Caki2 (cell line): ENCODE measurements at places on chromosomes 11 and 22.
A peak's percentile ranks its signal among the peaks of the same experiment; 100 is the strongest.

- no peak for DNase-seq
Observed at GRCh38 chr11:76788661-76789442, 5.7 kb downstream of the TSKU start.

DNA sequence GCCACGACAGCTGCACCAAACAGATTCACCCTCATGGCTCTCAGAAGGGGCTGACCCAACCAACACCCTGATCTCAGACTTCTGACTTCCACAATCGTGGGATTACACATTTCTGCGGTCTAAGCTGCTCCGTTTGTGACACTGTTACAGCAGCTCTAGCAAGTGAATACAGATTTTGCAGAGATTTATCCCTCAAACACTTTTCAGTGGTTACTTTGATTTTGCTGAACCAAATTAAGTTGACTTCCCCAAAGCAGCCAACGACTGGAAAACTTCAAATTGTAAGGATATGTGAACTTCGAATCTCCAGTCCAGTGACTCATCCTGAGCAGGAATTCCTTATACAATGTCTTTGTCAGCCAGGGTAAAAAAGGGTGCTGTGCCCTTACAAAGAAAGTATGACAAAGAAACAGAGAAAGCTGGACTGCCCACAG, 14.8 kb upstream of the INCENP start:
- DNase-seq, result no peak

GRCh38 chr11:113778111-113778910, 1.3 kb upstream of the CLDN25 start:
- peak; percentile 44 for DNase-seq

GRCh38 chr11:116215471-116216113, 557.2 kb downstream of the BUD13 start:
- DNase-seq, result no peak

- peak; percentile 49 for DNase-seq
Observed at GRCh38 chr11:63023841-63024648, 8.4 kb upstream of the SLC22A8 start.

DNA sequence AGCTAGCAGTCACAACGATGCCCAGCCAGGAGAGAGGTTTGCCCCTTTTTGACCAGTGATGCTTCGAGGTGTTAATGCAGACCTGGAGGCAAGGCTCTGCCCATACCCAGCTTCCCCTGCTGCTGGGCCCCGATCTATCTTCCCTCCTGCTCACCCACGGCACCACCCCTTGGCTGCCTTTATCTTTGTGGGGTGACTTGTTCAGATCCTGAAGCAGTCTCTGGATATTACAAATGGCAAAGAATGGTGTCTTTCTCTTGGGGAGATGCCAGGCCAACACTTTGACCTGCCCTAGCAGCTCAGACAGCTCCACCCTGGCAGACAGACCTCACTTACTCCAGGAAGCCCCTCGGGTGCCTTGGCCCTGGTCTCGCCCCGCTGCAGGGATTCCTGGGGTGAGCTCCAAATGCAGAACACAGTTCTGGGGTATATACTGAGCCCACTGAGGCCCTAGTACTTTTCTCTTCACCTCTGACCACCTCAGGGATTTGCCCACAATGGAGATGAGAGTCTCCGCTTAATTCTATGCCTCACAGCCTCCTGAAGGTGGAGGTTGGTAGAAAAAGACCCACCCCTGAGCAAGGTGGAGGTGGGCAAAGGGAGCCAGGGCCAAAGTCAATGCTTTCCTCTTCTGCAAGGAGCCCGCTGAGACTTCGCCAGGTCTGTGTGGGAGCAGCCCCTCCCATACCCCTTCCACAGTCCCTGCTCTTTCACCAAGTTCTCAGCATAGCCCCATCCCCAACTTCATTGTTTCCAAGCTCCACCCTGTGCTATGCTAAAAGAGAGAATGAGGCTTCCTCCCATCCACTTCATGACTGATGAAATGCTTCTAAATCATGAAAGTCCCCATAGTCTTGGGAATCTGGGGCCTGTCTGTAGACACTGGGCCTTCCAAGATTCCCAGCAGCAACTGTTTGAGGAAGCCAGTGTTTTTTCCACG, 11.1 kb upstream of the ST3GAL4 start:
- no peak for DNase-seq

DNA sequence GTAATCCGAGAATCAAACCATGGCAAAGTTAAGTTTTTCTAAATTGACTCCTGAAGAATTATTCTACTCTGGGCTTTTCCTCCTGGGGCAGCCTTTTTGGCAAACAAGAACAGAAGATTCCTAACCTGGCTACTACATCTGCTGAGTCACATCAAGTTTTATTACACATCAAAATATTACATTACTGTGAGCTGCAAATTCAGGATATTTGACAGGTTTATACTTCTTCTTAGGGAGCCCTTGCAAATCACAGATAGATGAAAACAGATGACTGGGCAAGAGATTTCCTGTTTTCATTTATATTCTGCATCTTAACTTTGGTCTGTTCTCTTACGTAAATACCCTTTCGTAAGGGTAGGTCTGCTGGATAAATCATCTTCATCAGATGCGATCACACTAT, 23.6 kb downstream of the XRRA1 start:
- no peak for DNase-seq

GRCh38 chr11:117669616-117670015, 127.4 kb downstream of the DSCAML1 start:
- DNase-seq, result no peak

DNA sequence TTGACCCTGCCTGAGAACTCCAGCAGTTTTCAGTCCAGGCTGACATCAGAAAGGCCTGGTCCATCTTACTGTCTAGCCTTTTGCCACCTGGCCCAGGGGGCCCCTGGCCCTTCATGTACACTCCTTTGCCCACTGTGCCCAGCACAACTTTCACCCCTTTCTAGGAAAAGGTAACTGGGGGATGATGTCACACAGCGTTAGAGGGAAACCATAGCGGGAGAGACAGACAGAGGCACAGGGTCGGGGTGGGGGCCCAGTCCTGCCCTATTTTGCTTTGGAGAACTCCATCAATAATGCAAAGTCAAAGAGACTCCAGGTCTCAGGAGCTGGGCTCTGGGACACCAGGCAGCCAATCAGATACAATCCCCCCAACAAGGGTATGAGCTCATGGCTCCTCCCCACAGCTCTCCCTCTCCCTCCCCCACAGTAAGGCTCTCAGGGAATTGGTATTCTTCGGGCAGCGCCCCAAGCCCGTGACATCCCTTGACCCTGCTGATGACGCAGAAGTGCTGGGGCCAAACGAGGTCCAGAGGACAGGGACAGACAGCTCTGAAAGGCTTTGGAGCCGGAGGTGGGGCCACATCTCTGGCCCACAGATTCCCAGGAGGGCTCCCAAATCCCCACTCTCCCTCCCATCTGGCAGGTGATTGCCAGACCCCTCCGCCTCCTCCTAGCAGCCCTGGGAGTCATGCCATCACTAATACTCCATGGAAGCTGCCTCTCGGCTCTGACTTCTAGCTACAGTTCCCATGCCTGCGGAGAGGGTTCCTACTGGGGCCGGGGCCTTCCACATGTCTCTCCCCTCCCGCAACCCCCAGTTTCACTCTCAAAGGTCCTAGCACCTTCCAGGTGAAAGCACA, 5.9 kb downstream of the USP2 start:
- DNase-seq, result no peak

- no peak for DNase-seq
Observed at GRCh38 chr11:116226731-116227130, 546.1 kb downstream of the BUD13 start.

GRCh38 chr11:110434952-110435779, 5.4 kb downstream of the FDX1 start:
- peak; percentile 68 for DNase-seq

GRCh38 chr11:118238421-118238820, 13.6 kb upstream of the JAML start:
- DNase-seq, result no peak

DNA sequence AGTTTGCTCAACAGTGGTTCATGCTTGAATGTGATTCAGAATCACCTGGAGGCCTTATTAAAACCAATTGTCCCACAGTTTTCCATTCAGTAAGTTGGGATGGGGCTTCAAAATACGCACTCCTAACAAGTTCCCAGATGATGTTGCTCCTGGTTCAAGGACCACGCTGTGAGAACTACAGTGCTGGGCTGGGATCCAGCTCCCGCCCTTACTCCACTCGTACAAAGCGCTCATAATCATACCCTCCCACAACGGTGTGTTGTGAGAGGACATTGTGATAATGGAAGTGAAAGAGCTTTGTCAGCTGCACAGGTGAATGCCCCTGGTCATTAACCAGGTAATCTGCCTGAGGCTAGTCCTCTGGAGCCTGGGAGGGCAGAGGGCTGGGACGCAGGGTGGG, 1.3 kb upstream of the CD82 start:
- no peak for DNase-seq

- DNase-seq, result no peak
Observed at GRCh38 chr11:88280673-88281316, 56.7 kb downstream of the CTSC start.

DNA sequence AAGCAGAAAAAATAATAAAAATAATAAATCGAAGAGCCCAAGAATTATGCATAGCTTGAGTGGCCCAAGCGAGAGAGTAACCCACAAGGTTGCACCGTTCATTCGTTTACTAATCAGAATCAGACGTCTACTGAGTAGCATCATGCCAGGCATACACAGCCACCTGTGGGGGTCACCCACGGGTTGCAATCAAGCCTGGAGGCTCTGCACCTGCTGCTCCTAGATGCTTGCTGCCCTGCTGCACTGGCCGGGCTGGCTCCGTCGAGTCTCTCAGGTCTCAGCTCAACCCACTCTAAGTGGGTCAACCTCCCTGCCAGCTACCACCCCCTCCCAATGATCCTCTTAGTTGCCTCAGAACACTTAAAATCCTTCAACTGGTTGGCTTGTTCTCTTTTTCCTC, 2.0 kb upstream of the TESMIN start:
- no peak for DNase-seq

GRCh38 chr11:106656646-106657045, 361.6 kb downstream of the GUCY1A2 start:
- DNase-seq, result no peak

GRCh38 chr11:128331317-128331716, 256.0 kb downstream of the ETS1 start:
- no peak for DNase-seq
